ENCODE measurements at places on chromosomes 4 and X.

DNA sequence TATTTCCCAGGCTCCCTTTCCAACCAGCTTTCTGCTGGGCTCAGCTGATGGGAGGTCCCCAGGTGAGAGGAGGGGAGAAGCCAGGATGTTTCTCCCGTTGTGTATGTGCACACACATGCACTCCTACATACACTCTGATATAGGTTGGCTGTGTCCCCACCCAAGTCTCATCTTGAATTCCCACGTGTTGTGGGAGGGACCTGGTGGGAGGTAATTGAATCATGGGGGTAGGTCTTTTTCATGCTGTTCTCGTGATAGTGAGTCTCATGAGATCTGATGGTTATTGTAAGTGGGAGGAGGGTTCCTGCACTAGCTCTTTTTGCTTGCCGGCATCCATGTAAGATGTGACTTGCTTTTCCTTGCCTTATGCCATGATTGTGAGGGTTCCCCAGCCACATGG is 11.7 kb upstream of the HTRA3 start:
- DNase-seq, result no peak

DNA sequence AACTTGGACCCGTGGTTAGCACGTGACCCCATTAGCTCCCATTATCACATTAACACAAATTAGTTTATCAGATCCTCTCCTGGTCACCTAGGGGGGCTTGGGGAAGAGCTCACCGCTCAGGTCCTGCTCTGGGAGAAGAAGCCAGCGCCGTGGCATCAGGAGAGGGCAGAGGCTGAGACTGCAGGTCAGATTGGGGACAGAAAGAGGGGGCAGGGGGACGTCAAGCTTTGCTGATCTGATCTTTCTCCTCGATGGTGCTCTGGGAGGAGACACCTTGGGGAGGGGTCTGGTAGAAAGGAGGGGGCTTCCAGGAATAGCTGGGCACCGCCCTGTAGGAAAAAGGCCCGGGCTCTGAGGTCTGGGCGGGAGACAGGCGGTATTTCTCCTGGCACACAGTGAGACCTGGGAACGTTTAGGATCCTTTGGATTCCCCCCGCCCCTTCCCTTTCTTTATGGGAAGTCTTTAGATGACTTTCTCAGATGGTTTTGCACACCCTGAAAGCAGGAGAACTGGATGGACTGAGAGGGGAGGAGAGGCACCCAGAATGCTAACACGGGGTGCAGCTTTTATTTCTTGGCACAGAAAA is 9.1 kb upstream of the ELF4 start:
- no peak for DNase-seq

- DNase-seq, result no peak
Measured at GRCh38 chr4:161287678-161288352, 876.0 kb downstream of the FSTL5 start.

DNA sequence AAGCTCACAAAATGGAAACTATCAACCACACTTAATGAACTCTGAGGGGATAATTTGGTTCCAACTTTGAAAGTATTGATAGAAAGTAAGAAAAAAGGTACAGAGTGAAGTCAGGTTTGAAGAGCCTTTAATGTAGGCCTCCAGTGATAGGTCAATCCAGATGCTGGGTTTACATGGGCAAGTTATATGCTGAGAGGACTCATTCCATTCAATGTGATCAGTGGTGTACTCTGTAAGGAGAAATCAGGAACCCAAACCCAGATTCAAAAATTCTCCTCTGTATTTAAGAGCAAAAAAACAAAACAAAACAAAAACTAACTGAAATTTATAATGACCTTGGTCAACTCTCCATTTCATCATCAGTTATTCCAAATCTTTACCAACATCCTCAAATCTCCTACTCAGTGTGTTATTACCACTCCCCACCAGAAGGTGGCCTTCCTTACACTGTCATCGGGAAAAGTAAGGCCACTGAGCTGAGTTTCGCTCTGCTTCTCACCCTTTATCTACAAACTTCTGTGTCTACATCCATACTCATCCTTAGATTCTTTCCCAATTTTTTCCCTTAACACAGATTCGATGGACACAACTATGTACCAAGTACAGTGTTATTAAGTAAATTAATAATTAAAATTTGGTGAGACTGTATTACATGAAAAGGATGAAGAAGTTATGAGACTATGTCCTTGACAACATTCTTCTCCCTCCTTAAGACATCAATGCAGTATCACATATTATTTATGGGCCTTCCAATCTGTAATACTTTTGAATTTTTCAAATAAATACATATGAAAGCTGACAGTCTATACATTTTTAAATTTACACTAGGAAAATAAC is 88.3 kb downstream of the ZAR1 start:
- peak; percentile 73 for DNase-seq

- no peak for DNase-seq
Measured at GRCh38 chrX:150475461-150475860, 93.0 kb upstream of the MTM1 start.

- no peak for DNase-seq
Measured at GRCh38 chrX:1440506-1440905, 12.2 kb downstream of the ASMTL start.

- DNase-seq, result no peak
Measured at GRCh38 chr4:59387759-59388758, 1812.1 kb upstream of the ADGRL3 start.

All from EH (cell line).